Hepatocyte (in vitro differentiated cells): ENCODE measurements at places on chromosomes 12 and 14. TPM values are rescaled to one million over a fixed set of nuclear protein-coding genes. Genes with fewer than 3 reads are reported as not detected.

DNA sequence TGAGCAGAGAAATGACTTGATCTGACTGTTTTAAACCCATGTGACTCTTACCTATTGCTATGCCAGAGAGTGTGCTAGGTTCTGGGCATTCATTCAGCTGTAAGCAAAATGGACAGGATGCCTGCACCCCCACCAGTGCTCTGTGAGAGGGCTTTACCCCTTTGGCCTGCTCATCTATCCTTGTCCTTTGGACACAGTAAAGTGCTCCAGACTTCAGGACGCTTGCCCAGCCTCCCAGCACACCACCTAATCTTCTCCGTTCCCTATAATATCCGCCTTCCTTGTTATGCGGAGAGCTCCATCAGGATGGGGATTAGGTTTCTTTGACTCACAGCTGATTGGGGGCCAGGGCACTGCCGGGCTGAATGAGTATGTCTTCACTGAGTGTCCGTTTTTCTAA lies 4.4 kb upstream of the ZNF839 start:
- H3K4me3 ChIP-seq: no peak overlapping the region
- H3K27me3 ChIP-seq: no peaks in the 10 kb centered on the region
- no peak overlapping the region for H3K27ac ChIP-seq
- DNase-seq: no peak
- no peaks in the 10 kb centered on the region for H3K36me3 ChIP-seq
- peaks cover 11% of the 10 kb centered on the region for H3K4me1 ChIP-seq

The TRPV4 gene
- total RNA-seq: 0.88 and 2.3 TPM in 2 replicates

GRCh38 chr12:125455556-125455955 lies 390.3 kb downstream of the AACS start:
- H3K36me3 ChIP-seq: no peaks in the 10 kb centered on the region
- no peaks in the 10 kb centered on the region for H3K27me3 ChIP-seq

- H3K4me1 ChIP-seq: peaks cover 6% of the 10 kb centered on the region
- H3K36me3 ChIP-seq: no peaks in the 10 kb centered on the region
- H3K4me3 ChIP-seq: no peak overlapping the region
- no peaks in the 10 kb centered on the region for H3K27me3 ChIP-seq
These were observed 87.2 kb downstream of the CAND1 start for GRCh38 chr12:67356380-67356774.

The CNTN1 gene
- 2.4 and 4.1 TPM in 2 replicates for total RNA-seq

The OAS2 gene
- total RNA-seq: 0.44 and 0.50 TPM in 2 replicates

The IAPP gene
- total RNA-seq: not detected in 2 replicates

The ANO4 gene
- total RNA-seq: 2.3 and 2.6 TPM in 2 replicates

DNA sequence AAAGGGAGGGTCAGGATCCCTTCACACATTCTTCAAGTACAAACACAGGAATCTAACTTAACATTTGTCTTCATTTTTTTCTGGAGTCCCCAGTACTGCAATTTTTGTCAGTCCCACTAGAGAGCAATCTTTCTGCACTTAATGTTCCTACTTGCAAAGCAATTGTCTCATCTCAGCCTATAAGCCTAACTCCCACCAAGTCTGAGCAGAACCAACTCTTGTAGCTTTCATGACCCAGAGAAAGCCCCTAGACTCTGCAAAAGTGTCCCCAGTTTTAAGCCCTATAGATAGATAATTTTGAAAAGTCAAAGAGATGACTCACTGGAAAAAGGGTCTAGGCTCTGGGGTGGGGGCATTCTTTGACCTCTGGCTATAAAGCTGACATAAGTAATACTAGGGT lies 1.8 kb upstream of the ZBTB39 start:
- no peak overlapping the region for H3K4me3 ChIP-seq
- peaks cover 20% of the 10 kb centered on the region for H3K4me1 ChIP-seq
- peak; percentile 75 for DNase-seq
- H3K36me3 ChIP-seq: no peaks in the 10 kb centered on the region
- H3K27me3 ChIP-seq: no peaks in the 10 kb centered on the region
- H3K27ac ChIP-seq: peak overlapping the region; percentile 18

- H3K4me3 ChIP-seq: no peak overlapping the region
- no peaks in the 10 kb centered on the region for H3K27me3 ChIP-seq
- no peaks in the 10 kb centered on the region for H3K36me3 ChIP-seq
- no peak for DNase-seq
These were observed 6.5 kb downstream of the SH2B3 start for GRCh38 chr12:111412007-111412829.

The CAMKK2 gene
- total RNA-seq: 20.2 and 21.5 TPM in 2 replicates

DNA sequence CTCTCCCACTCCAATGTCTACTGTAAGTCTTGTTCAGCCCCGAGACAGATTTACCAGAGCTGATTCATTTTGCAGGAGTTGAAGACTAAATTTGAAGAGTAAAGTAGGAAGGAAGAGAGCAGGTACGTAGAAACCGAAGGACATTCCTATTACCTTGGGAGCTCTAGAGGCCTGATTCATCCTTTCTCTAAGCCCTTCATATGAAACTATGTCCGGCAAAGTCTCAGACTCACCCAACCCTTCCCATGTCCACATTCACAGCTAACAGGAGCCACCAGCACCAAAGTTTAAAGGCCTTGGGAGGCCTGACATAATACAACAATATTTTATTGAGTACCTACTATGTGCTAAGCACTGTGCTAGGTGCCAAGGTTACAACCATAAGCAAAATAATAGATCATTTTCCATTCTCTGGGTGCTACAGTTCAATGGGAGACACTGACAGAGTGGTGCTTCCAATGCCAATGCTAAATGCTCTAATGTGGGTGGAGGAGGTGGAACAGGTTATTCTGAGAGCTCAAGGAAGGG lies 86.6 kb downstream of the PHLDA1 start:
- no peak for DNase-seq
- H3K4me1 ChIP-seq: peaks cover 11% of the 10 kb centered on the region

GRCh38 chr14:69086537-69086936 lies 66.4 kb downstream of the DCAF5 start:
- no peak for DNase-seq
- no peaks in the 10 kb centered on the region for H3K36me3 ChIP-seq
- H3K27ac ChIP-seq: peak overlapping the region; percentile 93
- H3K27me3 ChIP-seq: no peaks in the 10 kb centered on the region

The LRRC43 gene
- total RNA-seq: 0.24 and 1.7 TPM in 2 replicates

- H3K27ac ChIP-seq: no peak overlapping the region
- DNase-seq: no peak
- H3K27me3 ChIP-seq: no peaks in the 10 kb centered on the region
- H3K36me3 ChIP-seq: no peaks in the 10 kb centered on the region
- no peak overlapping the region for H3K4me3 ChIP-seq
These were observed 11.8 kb downstream of the NUBPL start for GRCh38 chr14:31572955-31573354.

DNA sequence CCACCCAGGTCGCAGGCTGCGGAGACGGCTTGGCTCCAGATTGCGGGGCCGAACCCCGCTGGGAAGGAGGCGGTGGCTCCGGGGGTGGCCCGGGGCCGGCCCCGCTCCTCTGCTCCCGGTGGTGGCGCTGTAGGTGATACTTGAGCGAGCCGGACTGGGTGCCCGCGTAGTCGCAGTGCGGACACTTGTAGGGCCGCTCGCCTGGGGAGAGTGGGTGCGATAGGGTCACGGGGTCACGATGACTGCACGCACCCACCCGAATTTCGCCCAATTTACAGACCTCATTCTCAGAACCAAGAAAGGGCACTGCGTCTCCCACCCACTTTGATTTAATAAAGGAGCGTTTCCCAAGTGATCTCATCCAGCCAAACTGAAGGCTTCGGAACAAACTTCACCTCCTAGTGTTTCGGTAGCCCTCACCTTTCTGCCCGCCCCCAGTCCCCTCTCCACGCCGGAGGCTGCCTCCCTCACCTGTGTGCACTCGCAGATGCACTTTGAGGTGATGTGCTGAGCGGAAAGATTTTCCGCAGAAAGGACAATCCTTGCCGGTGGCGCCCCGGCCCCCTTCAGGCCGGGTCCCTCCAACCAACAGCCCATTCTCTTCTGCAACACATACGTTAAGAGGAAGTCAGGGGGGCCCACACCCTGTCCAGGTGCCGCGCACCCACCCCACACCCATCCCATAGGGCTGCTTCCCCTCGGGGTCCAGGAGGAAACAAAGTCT lies 7.4 kb downstream of the ZNF219 start:
- no peaks in the 10 kb centered on the region for H3K36me3 ChIP-seq
- no peak for DNase-seq
- no peaks in the 10 kb centered on the region for H3K27me3 ChIP-seq

- H3K4me3 ChIP-seq: no peak overlapping the region
- no peaks in the 10 kb centered on the region for H3K4me1 ChIP-seq
- no peaks in the 10 kb centered on the region for H3K36me3 ChIP-seq
- H3K27ac ChIP-seq: no peak overlapping the region
- peaks cover 14% of the 10 kb centered on the region for H3K27me3 ChIP-seq
- DNase-seq: no peak
These were observed 17.1 kb downstream of the SYNDIG1L start for GRCh38 chr14:74408870-74409269.

The PELI2 gene
- 12.5 and 16.1 TPM in 2 replicates for total RNA-seq

The HOXC10 gene
- 0.23 and 0.60 TPM in 2 replicates for total RNA-seq

GRCh38 chr12:122082621-122083356 lies 4.2 kb downstream of the MLXIP start:
- H3K27ac ChIP-seq: peak overlapping the region; percentile 81
- peaks cover 39% of the 10 kb centered on the region for H3K4me1 ChIP-seq
- H3K4me3 ChIP-seq: no peak overlapping the region
- H3K27me3 ChIP-seq: no peaks in the 10 kb centered on the region

DNA sequence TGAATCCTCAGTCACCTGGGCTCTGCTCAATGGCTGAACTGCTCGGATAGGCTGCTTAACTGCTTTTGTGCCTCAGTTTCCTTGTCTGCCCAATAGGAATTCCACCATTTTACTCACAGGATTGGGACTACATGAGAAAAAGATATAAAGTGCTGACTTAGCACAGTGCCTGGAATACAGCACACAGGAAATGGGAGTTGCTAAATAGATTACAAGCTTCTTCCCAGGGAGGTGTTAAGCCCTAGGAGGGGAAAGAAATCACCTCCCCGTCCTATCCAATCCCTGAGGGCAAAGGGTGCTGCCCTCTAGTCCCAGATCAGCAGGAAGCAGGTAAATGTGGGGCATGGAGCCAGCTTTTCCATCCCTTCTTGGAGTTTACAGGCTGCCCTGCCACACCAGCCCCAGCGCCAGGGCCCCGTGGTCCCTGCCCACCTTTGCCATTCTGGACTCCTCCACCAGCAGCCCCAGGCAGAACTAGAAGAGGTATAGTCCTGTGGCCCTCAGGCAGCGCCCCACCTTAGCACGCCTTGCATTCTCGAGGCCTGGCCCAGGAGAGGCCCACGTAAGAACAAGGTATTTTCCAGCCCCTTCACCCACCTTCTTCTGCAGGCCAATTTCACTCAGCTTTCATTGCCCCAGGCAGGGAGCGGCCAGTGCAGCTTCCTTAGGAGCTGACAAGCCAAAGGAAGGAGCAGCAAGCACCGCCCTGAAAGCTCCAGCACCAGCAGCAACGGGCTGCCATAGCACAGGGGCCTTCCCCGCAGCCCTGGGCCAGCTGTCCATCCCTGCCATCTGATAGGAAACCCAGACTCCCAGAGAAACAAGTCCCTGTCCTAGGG lies 28.8 kb upstream of the RPLP0 start:
- peak overlapping the region; percentile 99 for H3K27ac ChIP-seq
- peak; percentile 63 for DNase-seq
- no peaks in the 10 kb centered on the region for H3K27me3 ChIP-seq
- peaks cover 97% of the 10 kb centered on the region for H3K4me1 ChIP-seq
- no peak overlapping the region for H3K4me3 ChIP-seq
- H3K36me3 ChIP-seq: no peaks in the 10 kb centered on the region
